Caco-2 (cell line): ENCODE measurements at places on chromosomes 4 and X. TPM values are rescaled to one million over a fixed set of nuclear protein-coding genes. Genes with fewer than 3 reads are reported as not detected.

DNA sequence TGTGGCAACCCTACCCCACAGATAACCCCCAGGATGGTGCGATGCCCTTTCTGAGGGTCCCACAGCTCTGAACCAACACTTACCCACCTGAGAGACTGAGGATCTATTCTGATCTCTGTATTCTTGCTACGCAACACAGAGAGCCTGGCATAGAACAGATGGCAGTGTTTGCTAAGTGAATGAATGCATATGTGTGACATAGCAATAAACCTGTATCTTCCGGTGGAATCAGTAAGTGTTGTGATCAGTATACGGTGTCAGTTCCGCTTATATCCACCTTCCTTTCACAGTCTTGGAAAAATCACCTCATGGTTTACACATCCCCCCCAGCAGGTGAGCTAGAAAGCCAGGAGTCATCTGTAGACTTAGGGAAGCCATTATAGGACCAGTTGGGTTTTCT lies 5.9 kb upstream of the HSD17B10 start:
- no peak for DNase-seq

C4orf51 gene
- not detected in 2 replicates for total RNA-seq

DNA sequence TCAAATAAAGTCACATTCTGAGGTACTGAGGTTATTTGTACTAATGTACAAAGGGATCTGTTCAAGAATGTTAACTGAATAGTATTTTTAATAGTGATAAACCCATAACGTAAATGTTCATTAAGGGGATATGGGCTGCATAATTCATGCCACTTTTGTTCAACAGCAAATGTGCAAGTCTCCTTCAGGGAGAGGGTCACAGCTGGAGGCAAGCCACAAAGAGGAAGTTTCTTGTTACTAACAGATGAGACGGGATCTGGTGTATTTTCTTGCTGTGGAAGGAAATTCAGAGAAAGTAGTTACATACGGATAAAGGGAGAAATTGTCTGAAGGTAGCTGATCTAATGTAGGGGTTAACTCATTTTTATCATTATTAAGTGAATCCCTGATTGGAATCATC lies 10.0 kb downstream of the ZFP42 start:
- no peak for DNase-seq

DNA sequence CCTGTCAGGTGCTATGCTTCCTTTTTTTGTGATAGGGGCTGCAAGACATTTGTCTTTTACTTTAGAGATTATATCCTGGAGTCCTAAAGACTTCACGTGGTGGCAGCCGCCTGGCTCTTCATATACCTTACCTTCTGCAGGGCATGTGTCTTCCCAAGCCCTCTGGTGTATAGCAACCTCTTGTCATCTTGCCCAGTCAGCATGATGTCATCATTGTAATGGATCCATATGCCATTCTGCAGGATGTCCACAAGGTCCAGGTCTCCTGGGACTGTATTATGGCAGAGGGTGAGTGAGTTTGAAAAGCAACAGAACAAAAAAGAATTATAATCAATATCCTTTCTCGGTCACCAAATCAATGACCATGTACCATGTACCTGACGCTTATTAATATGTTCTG lies 82.2 kb upstream of the SCOC start:
- DNase-seq, result no peak

AWAT2 gene
- total RNA-seq, result not detected in 2 replicates

DNA sequence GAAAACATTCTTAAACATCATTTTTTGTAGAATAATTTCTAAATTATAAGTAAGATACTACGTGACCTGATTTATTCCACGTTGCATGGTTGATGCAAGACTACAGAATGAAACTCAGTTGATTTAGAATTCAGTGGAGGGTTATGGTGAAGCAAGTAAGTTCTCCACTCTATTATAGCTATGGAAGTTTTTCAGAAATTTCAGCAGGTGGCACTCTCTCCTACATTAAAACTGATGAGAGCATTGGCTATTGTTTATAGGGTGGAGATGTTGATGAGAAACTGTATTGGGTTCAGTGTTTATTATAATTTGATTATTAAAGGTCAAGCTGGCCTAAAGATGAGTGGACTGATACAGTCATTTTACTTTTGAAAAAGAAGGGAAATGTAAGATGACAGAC lies 88.0 kb downstream of the FNIP2 start:
- peak; percentile 28 for DNase-seq

GRCh38 chrX:130994671-130995070 lies 63.5 kb upstream of the ARHGAP36 start:
- peak; percentile 24 for DNase-seq

SYTL4 gene
- 4.1 and 6.1 TPM in 2 replicates for total RNA-seq

DNA sequence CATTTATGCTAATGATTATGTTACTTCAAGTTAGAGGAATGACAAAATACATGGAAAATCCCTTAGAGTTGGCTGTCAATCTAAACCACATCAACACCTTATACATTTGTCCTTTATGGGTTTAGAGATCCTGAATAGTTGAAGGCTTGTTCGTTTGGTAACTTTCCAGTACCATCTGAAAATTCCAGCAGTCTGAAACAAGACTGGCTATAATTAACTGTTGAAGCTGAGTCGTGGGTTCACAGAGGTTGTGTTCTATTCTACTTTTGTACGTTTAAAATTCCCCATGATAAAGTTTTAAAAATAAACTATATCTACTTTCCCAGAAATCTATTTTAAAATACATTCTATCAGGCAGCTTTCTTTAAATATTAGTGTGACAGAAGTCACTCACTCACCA lies 73.0 kb downstream of the USP46 start:
- DNase-seq, result no peak

ABCG2 gene
- total RNA-seq, result 23.7 and 26.0 TPM in 2 replicates

DNA sequence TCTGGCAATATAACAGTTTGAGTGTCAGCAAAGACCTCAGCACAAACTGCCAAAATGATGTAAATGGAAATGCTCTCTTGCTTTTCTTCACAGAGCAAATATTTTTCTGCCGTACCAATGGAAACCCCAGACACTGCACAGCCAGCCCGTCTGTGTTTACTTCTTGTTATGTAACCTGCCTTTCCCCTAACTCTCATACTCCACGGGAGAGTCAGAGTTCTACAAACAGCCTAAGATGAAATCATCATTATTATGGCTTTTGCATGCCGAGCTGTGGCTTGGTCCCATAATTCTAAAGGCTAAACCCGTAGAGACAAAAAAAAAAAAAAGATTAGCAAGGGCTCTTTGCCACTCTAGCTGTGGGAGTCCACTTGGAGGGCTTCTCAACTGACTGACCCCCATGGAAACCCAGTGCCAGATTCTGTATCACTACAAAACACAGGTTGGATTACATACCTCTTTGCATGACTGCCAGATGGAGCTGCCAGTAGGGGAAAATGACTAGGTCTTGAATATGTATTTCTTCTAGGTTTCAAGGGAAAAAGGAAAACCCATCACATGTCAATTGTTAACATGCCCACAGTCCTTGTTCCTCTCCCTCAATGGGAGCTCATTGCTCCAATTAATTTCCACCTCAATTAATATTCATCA lies 197.2 kb upstream of the CNKSR2 start:
- no peak for DNase-seq

GRCh38 chr4:7227008-7227407 lies 34.7 kb downstream of the SORCS2 start:
- no peak for DNase-seq

- no peak for DNase-seq
These were observed 559 bp upstream of the FAM47E start for GRCh38 chr4:76250962-76251361.
